ENCODE measurements at places on chromosomes 7 and 10.

- DNase-seq: no peak
Measured at GRCh38 chr10:72505435-72505834, 120.4 kb downstream of the MICU1 start.

DNA sequence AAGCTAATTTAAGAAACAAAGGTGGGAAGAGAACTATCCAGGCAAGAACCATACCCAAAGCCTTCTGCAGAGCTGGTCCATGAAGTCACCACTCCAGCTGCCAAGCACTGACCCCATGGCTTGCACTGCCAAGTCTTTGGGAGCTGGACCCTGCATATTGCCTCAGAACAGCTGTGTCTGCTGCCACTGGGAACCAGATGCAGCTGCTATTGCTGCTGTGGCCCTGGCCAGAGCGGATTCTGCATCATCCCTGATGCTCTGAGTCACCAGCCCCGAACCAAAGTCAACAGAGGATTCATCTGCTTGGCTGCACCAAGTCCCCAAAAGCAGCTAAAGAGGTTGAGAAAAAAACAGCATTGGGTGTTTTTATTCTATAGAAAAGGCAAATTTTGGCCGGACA, 39.2 kb upstream of the GSAP start:
- peak; percentile 46 for DNase-seq

DNA sequence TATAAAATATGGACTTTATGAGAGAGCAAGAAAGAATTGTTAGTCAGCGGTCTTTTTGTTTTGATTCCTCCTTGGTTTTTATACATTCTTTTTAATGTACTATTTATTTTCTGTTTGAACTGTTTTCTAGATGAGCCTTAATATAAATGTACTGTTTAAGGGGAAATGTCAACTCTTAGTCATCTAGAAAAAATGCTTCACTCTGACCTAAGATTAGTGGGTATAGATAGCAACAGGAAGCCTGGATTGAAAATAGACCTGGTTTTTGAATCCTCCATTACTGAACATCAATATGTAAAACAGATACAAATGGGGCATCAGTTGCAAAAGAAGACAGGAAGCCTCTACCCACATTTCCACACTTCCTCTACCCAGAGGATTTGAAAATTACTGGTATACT, 87.8 kb downstream of the CHRM2 start:
- DNase-seq: peak; percentile 41

GRCh38 chr10:61904733-61905725, 3.5 kb downstream of the ARID5B start:
- DNase-seq: no peak

- no peak for DNase-seq
Measured at GRCh38 chr10:5544216-5544805, 19.6 kb downstream of the CALML3 start.

All from AG04449 (cell line).